ENCODE measurements at places on chromosomes 2 and 18.

- no peak for DNase-seq
These were observed 10.4 kb upstream of the KDSR start for GRCh38 chr18:63377275-63377980.

DNA sequence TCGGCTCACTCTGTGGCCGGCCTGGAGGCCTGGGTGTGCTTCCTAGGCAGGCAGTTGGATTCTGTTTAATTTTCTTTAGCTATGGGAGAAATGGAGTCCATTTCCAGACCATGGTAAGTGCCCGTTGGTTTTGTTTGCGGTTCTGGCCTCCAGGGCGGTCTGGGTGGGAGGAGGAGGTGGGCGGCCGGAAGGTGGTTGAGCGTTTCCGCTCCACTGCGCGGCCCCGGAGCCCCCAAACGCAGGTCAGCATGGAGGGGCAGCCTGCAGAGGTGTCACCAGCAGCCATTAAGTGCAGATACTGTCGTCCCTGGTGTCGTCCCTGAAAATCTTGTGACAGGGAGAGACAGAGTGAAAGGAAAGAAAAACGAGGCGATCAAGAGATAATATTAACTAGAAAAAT is 303.9 kb downstream of the GBX2 start:
- DNase-seq = no peak

- DNase-seq = no peak
These were observed 145.6 kb downstream of the HDAC4 start for GRCh38 chr2:239255218-239255617.

GRCh38 chr2:128736689-128737545 is 418.2 kb upstream of the HS6ST1 start:
- DNase-seq = peak; percentile 31

DNA sequence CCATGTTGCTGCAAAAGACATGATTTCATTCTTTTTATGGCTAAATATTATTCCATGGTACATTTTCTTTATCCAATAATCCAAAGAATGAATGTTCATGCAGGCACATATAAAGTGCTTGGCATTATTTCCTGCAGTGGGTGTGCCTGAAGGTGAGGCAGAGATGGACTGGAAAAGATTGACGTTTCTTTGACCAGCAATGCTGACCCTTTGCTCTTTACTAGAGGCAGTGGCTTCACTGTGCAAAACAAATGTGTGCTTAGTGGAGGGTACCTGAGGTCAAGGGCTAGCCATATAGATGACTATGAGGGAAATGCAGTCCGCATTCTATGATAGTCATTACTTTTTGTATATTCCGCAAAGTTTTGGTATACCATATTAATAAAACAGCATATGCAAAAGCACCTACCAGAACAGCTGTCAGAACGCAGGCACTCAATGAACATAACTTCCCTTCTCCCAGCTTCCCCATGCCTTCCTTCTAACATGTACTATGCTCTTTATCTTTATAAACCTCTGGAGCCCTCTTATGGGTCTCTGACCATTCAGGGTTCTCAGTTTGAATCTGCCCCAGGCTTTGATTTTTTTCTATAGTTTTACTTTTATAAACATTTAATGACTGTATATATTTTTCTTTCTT is 32.6 kb upstream of the CPS1 start:
- DNase-seq = no peak

- DNase-seq = no peak
These were observed 48.0 kb upstream of the NRXN1 start for GRCh38 chr2:51079945-51080344.

- DNase-seq = no peak
These were observed 15.0 kb downstream of the MGAT4A start for GRCh38 chr2:98715812-98716451.

GRCh38 chr2:233101141-233101540 is 41.0 kb downstream of the INPP5D start:
- no peak for DNase-seq

DNA sequence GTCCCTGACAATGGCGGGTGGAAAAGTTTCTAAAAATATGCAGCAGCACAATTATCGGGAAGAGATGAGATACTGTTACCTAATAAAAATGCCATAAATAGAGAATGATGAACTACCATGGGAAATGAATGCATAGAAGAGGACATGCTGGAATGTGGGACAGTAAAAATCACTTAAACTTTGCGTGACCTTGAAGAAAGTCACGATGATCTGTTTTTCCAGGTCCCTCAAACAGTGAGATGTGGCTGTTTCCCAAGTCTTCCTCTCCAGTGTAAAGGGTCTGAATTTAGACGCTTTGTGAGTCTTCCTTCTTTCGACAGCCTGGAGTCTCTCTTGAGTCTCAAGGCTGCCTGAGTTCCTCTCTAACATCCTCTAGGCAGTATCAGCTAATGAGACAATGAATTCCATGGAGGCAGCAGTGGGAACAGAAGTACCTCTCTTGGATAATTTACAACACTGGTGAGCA is 1.4 kb downstream of the CLUL1 start:
- peak; percentile 77 for DNase-seq

DNA sequence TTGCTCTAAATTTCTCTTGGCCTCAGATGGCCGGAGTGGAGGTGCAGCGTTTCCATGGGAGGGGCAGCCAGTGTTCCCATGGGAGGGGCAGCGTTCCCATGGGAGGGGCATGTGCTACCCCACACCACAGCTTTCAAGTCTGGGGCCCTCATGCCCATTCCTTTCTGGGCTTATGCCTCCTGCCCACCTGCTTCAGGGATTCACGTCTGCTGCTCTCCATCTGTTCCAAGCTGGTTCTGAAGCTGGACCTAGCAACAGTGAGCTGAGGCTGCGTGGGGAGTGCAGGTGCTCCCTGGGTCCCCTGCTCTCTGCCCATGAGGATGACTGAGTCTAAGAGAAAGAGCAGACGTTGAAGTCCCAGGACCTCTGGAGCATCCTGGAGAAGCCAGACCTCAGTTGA is 243.1 kb upstream of the PXDN start:
- no peak for DNase-seq

DNA sequence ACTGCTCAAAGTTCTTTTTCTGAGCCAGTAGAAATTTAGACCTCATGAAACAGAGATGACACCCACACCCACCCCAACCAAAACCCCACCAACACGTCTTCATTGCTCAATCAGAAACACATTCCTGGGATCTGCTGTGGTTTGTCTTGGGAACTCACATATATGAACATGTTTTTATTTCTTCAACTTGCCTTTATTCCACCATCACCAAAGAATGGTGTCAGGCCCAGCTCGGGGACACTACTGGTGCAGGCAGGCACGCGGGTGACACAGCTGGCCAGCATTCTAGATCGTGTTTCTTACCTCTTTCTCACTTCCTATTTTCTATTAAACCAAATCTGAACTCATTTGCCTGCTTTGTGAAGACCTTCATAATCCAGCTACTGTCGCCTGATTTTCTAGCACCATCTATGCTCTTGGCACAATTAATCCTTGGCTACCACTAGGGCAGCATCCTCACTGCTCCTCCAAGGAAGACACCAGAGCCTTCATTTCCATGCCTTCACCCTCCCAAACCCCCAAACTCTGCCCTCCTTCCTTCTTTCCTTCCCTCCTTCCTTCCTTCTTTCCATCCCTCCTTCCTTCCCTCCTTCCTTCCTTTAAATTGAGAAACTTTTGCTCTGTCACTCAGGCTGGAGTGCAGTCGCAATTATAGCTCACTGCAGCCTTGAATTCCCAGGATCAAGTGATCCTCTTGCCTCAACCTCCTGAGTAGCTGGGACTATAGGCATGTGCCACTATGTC is 157.1 kb downstream of the BCL2 start:
- DNase-seq = no peak

DNA sequence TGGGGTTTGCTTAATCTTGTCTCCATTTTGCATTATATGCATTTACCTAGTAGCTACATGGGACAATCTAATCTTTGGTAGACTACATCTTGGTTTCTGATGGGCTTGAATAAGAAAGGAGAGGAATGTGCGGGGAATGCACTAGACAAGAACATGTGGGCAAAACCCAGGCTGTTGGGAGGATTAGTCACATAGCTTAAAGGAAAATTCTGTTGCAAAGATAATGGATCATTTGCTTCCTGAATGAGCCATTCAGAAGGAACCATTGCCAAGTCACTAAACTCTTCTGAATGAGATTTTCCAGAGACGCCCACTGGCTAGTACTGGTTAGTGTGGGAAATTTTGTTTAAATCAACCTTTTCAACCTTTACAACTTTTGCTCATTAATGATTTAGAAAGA is 84.8 kb downstream of the OSBPL6 start:
- peak; percentile 75 for DNase-seq

DNA sequence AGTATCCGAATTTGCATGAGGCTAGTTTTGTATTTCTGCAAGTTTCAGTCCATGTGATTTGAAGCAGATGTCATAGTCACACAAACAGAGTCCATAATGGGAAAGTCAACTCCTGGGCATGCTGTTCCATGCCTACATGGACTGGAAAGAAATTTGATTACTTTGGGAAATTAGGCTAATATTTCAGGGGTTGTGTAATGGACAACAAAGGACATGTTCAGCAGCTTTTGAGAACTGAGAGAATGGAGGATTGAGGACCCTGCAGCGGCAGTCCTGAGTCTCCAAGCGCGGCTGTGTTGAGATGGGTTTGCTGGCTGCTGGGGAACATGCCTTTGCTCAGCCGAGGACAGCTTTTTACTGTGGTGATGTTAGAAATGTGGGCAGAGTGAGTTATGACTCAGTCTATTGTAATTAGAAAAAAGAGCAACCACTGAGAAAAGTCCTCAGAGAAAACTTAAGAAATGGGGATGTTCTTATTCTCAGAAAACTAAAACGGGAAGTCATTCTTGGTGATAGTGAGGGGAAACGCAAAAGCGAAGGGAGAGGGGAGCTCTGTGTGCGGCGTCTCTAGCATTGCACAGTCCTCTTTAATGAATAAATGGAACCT is 149.2 kb downstream of the FAM210A start:
- DNase-seq = no peak

GRCh38 chr2:172350839-172351479 is 76.4 kb upstream of the ITGA6 start:
- DNase-seq = no peak

DNA sequence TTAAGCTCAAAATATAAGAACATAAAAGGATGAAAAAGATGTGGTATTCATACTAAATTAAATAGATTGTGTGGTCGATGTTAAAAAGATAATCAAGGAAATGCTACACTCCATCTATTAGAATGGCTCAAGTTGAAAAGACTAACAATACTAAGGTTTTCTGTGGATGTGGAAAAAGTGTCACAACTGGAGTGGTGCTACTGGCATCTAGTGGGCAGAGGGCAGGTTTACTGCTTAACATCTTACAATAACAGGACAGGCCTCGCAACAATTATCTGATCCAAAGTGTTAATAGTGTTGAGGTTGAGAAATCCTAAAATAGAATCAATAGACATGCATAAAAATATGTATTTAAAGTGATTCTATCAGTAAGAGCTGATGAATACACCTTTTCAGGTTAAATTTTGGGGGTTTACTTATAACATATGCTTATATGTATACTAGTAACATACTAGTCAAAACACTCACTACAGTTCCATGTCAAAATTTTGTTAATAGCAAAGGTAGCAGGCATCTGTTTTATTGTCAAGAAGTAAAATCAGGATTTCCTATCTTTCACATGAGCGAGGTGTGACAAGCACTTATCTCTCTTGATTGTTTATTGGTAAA is 91.5 kb upstream of the TMEFF2 start:
- peak; percentile 21 for DNase-seq

DNA sequence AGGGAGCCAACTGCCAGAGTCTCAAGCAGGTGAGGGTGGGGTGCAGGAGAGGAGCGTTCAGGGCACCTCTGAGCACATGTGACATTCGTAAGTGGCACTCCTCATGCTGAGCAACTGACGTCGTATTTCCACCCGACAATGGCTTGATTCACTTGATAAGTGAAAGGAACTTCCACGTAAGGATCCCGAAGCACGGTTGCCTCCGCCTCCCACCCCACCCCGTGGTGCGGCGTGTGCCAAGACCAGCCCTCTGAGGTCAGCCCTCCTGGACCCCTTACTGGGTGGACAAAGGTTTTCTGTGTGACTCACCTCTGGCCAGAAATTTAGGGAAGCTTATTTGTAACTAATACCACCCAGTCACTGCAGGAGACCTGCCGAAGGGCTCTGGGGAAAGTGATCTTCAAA is 59.9 kb downstream of the AGAP1 start:
- DNase-seq = no peak

GRCh38 chr2:181241797-181242196 is 215.4 kb upstream of the ITGA4 start:
- DNase-seq = no peak

DNA sequence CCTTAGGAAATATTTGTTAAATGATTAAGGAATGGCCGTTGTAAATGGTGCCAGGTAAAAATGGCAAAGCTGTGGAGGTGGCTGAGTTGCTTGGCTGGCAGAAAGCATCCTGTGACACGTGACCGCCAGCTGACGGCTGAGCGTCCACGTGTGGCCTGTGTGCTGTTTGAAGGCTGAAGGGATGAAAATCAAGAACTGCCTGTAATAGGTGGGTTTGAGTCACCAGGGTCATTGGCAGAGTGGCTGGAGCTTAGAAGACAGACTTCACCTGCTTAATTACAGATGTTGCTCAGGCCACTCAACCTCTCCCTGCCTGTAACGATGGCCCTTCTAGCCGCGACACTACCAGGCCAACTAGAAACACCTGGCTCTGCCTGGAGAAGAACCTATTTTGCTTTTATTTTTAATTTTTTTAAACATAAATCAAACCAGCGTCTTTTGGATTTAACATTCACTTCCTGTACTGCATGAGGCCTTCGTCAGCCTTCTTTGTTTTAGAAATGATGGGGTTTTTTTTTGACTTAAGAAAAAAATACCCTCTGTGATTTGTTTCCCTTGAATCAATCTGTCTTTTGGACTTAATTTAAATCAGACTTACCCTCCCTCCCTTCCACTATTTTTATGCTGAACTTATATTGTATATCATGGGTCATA is 206.5 kb downstream of the PRKCE start:
- no peak for DNase-seq
